DMS79 treated with DMSO at 0.1 percent for 48 hours (cell line): ENCODE measurements at places on chromosomes 7 and 10.
A peak's percentile ranks its signal among the peaks of the same experiment; 100 is the strongest.

DNA sequence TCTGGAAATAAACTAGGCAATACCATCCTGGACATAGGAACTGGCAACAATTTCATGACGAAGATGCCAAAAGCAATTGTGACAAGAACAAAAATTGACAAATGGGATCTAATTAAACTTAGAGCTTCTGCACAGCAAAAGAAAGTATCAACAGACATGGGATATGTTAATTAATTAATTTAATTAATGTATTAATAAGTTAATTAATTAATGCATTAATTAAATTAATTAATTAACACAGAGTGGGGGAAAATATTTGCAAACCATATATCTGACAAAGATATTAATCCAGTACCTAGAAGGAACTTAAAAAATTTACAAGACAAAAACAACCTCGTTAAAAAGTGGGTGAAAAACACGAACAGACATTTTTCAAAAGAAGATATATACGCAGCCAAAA is 83.6 kb downstream of the GCC1 start:
- DNase-seq, result no peak

DNA sequence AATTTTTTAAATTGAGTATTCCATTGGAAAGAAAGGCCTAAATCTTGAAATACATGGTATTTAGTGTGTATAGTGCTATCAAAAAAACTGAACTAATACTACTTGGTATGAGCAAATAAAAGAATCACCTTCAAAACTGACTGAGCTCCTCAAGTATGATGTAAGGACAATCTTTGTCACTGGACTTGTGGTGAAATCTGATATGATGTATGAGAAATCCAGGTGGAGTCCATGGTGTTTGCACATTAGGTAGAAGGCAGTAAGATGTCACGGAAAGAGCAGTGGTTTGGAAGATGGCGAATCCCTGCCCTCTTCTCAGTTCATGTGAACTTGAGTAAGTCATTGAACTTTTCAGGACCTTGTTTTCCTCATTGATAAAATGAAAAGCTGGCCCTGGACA is 62.1 kb upstream of the COL1A2 start:
- no peak for DNase-seq

GRCh38 chr10:80090121-80090520 is 11.7 kb downstream of the TMEM254 start:
- DNase-seq, result no peak

GRCh38 chr10:32240471-32240870 is 106.5 kb downstream of the EPC1 start:
- no peak for DNase-seq

DNA sequence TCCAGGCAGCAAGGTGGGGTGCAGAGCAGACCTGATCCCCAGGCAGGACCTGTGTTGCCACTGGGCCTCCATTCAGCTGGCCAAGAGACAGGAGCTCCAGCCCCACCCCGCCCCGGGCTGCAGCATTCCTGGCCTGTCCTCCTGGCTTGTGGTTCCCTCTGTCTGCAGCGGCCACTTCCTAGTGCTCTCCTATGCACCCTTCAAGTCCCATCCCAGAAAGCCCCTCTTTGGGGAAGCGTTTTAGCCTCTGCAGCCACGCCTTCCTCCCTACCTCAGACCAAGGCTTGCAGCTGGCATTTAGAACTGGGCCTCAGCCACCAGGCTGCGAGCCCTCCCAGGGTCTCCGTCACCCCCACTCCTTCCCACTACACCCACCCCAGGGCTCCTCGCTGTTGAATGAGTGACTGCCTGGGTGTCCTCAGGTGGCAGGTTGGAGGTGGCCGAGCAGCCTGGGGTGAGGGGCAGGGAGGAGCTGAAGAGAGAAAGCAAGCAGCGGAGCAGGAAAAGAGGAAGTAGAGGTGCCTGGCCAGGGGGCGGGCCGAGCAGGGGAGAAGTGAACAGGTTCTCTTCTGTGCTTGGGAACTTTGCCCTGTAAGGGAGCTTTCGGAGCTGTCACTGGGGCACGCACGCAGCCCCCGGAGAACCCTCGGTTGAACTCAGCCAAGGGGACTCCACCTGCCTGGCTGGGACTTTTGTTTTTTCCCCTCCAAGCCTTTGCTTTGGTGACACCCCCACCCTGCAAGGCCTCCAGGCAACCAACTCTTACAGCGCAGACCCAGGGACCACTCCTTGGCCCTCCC is 109.1 kb upstream of the TNRC18 start:
- DNase-seq, result no peak

DNA sequence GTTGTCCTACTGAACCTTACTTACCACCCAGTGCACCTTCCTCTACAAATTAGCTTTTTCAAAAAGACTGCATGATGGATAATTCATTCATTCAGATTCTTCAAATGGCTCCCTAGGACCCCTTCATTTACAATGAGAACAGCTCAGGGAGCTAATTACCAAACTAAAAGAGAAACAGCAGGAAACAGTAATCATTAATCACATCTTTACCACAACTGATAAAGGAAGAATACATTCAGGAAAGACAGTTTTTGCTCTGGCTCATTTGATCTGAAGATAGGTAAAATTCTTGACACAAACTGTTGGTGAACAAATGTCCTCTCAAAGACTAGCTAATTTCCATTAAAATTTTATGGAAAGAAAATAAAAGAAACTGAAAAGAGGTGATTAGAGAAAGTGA is 1652.7 kb upstream of the LRRTM3 start:
- DNase-seq, result no peak

GRCh38 chr7:151767557-151767956 is 109.4 kb downstream of the PRKAG2 start:
- no peak for DNase-seq

DNA sequence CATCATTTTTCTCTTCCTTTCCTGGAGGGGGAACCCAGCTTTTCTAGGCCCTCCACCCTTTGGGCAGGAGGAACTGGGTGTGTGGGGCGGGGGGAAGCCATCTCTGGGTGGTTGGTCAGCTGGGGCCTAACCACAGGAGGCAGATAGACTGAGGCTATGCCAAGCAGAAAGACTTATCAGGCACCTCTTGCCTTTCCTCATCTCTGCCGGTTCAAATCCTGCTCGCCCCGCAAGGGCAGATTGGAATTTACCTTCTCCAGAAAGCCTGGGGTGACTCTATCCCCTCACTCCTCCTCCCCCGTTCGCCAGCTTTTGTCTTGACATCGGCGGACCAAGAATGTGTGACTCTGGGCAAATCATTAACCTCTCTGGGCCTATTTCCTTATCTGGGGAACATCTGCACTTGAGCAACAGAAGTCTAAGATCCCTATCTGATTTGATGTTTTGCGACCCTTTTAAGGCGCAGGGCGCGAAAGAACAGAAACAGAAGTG is 584 bp upstream of the GARS1 start:
- peak; percentile 68 for DNase-seq

DNA sequence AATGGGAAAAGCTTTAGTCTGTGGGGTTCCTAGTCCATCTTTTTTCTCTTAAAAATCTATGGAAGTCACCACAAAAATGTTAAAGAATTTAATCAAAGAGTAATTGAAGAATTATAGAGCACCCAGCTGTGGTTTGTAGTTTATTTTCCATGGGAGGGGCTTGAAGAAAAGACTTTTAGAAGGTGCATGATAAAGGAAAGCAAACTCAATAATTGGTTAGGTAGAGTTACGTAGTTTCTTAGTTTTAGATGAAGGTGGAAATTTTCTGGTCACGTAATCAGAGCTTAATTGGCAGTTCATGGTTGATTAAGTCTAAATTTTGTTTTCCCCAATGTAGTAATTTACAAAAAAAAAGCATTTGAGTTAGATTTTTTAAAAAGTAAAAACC is 724 bp downstream of the ZNF107 start:
- peak; percentile 36 for DNase-seq

DNA sequence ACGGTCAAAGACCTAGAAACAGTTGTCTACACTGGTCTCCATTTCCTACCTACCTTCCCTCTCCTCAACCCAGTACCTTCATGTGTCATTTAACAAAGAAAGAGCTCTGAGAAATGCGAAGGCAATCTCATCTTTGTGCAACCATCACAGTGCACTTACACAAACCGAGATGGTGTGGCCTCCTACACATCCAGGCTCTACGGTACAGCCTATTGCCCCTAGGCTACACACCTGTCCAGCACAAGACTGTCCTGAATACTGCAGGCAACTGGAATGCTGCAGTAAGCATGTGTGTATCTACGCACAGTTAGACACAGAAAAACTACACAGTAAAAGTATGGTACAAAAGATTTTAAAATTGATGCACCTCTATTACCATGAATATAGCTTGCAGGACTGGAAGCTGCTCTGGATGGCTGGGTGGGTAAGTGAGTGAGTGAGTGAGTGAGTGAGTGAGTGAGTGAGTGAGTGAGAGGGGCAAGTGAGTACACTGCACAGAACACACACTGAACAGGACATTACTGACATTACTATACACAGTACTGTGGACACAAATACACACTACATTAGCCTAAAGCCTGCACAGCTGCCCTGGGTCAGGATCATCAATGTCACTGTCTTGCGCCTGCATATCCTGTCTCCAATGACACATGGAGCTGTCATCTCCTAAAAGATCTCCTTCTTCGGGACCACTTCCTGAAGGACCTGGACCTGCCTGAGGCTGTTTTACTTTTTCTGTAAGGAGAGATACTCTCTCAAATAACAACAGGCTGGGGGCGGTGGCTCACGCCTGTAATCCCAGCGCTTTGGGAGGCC is 18.5 kb downstream of the ITGB1 start:
- no peak for DNase-seq

DNA sequence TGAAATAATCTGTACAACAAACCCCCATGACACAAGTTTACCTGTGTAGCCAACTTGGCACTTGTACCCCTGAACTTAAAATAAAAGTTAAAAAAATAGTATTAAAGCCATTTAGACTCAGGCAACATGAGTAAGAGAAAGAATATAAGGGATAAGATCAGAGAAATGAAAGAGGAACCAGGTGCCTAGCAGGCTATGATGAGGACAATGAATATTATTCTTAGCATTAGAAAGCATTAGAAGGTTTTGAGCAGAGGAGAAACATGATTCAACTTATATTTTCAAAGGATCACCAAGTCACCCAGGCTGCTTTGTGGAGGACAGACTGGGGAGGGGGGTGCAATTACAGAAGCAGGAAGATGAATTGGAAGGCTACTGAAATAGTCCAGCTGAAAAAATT is 48.1 kb upstream of the TES start:
- DNase-seq, result no peak

DNA sequence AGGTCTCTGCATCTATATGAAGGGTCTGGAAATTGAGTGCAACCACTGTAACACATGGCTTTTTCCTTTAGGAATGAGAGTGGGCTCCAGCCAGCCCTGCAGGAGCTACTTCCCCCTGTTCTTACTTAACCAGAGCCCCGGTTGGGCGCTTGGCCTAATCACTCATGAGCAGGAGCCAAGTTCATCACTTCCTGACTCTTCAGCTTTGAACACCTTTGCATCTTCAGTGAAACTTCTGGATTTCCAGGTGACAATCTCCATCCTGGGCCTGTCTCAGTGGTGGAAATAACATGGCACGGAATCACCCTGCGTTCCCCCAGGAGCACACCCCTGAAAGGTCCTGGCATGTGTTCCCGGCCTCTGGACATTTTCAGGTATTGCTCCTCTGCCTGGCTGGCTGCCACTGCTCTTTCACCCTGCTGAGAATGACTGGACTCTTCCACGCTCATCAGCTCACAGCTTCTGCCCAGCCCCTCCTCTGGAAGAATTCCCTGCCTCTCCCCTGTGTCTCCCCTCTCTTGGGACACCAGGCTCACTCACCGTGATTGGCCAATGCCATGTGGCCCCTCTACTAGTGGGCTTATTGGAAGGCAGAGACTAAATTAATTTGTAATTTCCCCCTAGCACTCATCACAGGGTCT is 229.1 kb upstream of the GRB10 start:
- no peak for DNase-seq

- no peak for DNase-seq
Observed at GRCh38 chr7:125561006-125561405, 631.4 kb upstream of the POT1 start.

DNA sequence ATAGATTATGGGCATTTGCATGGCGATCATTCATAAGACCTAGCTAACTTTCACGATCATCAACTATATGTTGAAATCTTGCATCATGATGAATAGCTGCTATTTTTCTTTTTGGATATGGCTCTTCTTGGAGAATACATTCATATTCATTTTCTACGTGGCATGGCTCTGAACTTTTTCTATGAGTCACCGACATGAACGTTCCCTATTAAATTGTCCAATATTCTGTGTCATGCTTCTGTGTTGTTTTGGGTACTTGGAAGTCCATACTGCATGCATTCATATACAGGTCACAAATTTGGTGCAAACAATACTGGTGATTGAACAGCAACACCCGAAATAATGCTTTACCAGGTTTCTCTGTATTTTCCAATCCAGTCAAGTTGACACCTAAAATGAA is 37.9 kb upstream of the ANKRD1 start:
- DNase-seq, result no peak

- no peak for DNase-seq
Observed at GRCh38 chr10:74123081-74123480, 27.5 kb downstream of the AP3M1 start.

- DNase-seq, result no peak
Observed at GRCh38 chr10:69516316-69516715, 56.9 kb downstream of the NEUROG3 start.

- DNase-seq, result no peak
Observed at GRCh38 chr7:47266799-47267198, 315.1 kb downstream of the TNS3 start.

GRCh38 chr7:94357076-94357475 is 37.6 kb upstream of the COL1A2 start:
- no peak for DNase-seq

GRCh38 chr7:26694141-26694540 is 170.2 kb downstream of the SKAP2 start:
- no peak for DNase-seq

GRCh38 chr10:48478980-48479811 is 125.7 kb downstream of the ARHGAP22 start:
- no peak for DNase-seq

- DNase-seq, result no peak
Observed at GRCh38 chr10:7033031-7033430, 377.8 kb downstream of the SFMBT2 start.

DNA sequence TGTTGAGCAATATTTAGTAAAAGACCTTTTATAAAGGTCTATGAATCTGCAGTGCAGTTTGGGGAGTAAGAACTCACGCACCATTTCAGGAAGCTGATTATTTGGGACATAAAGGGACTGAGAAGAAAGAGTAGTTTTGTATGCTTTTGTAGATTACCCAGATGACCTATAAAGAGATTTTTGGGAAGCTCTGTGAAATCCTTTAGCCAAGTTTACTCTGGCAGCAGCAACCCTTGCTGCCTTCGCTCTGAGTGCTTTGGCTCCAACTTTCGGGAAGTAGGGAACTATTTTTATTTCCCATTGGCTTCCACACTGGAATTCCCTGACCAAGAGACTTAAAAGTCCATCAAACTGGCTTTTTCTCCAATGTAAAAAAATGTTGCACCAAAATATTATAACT is 1110.1 kb upstream of the PHF14 start:
- DNase-seq, result no peak
